ENCODE measurements at places on chromosomes 7 and 10.

GRCh38 chr7:26723129-26723528, 141.3 kb downstream of the SKAP2 start:
- no peak for DNase-seq

GRCh38 chr10:121640266-121640665, 42.0 kb upstream of the FGFR2 start:
- DNase-seq: no peak

DNA sequence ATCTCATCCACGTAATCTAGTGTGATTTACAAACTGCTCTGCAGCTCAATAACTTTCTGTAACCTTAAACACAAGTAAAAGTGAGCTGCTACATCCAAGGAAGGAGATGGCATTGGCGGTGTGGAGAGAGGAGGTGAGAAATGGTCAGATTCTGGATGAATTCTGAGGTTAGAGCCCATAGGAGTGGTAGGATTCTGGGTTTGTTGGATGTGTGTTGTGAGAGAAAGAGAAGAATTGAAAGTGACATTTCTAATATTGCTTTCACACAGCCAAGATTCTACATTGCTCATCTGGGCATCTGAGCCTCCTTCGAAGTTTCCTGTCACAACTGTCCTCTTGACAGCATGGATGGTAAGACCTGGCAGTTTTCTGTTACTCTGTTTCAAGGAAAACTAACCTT, 2.5 kb downstream of the MCM10 start:
- no peak for DNase-seq

DNA sequence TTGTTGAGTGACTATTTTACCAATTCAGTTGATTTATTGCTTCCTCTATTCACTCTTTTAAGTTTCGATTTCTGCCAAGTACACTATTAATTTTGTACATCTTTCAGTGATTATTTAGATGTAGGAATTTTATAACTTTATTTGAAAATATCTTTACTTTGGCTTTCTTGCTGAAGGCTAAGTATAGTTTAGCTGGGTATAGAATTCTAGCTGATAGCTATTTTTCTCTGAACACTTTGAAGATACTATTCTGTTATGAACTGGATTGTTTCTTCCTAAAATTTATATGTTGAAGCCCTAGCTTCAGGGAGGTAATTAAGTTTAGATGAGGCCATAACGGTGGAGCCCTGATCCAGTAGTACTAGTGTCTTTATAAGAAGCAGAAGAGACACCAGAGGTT, 141.1 kb downstream of the LRMDA start:
- DNase-seq: no peak

DNA sequence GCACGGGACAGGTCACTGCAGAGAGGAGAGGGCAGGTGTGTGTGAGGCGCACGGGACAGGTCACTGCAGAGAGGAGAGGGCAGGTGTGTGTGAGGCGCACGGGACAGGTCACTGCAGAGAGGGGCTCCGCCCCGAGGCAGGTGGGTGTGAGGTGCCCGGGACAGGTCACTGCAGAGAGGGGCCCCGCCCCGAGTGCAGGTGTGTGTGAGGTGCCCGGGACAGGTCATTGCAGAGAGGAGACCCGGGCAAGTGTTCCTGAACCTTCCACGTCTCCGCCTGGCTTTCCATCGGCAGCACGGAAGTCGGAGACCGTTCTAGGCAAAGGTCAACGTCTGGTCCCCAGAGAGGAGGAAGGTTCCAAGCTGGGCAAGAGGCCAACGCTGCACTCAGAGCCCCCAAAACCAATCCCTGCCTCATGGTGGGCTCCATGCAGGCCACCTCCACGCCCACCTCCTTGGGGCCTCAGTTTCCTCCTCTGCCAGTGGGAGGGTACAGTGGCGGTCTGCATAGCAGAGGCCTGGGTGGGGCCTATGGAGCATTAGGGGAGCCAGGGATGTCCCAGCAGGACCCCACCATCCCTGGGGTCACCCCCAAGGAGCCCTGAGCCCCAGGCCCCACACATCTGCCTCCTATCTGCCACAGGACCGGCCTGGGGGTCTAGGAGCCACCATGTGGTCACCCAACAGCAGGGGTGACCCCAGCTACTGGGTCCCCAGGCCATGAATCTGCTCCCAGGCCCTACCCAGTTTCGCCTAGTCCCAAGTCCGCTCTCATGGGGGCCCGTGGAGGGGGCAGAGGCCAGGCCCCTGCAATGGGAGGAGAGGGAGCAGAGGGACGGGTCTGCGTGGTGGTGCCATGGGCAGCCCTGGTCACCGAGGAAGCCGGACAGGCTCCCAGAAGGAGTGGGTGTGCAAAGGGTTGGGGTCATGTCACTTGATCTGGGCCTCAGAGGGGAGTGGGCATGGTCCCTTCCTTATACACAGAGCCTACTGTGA, 57.0 kb downstream of the STK32C start:
- DNase-seq: no peak

- no peak for DNase-seq
These were observed 148.4 kb downstream of the GRID1 start for GRCh38 chr10:86218160-86218559.

GRCh38 chr7:13466874-13467547, 522.5 kb downstream of the ETV1 start:
- no peak for DNase-seq

DNA sequence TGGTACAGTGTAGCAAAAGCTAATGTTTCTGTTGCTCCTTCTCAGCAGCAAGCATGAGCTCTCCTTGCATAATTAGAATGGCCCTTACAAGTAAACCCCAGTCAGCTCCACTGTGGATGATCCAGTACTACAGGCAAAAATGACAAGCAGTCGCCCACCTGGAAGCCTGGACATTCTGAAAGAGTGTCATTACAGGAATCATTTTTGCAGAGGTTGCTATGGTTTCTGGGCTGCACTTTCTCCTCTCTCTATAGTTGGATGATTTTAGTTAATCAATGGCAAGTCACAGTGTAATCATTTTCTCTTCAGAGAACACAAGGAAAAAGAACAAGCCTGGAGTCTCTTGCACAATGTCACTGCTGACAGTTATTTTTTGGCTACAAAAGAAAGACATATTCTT, 102.9 kb upstream of the MYO3A start:
- no peak for DNase-seq

GRCh38 chr10:14254368-14254767, 76.4 kb downstream of the FRMD4A start:
- no peak for DNase-seq

DNA sequence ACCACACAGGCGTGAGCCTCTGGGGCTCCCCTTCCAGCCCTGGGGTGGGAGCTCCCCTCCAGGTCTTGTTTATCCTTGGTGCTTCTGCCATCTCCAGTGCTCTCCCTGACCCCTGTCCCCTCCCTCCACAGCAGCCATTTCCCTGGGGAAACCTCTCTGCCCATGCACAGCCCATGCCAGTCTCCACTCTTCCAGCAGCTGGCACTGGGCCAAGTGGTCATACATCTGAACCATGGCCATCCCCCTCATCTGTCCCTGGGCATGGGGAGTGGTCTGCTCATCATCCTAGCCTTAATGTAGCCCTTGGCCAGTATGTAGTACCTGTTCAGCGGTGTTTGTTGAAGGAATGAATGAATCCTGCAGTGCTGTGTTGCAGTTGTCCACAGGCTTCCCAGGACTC, 172.4 kb upstream of the ZNF32 start:
- no peak for DNase-seq

DNA sequence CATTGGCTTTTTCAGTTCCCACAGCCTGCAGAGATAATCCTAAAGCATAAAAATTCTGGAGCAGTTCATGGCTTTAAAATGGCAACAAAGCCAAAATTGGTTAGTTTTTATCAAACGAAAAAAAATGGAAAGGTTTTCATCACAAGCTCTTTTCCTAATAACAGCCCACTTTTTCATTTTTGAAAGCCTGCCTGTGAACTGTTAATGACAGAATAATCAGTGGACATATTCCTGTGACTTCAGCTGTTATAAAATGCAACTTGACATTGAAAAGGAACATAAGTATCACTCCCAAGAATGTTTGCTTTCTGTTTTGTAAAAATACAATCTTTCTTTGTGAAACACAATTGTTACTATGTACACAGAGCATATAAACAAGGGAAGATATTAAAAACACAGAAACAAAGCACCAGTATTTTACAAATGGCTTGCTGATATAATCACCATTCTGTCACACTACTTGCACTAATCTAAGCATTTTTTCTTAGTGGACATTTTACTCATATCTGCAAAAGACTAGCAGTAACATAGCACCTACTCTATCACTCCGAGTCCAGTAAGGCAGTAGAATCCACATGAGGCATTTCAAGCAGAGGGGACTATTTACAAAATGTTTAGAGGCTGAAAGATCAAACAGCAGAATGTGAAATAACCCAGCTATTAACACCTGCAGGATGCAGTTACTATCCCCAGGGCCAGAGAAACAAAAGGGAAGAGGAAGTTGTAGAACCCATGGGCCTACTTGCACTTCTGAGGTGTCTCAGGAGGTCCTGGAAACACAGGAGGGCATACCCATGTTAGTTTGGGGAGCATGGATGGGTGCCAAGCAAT, 26.4 kb downstream of the MACC1 start:
- DNase-seq: no peak

- no peak for DNase-seq
These were observed 467.0 kb upstream of the PODXL start for GRCh38 chr7:132023466-132023865.

DNA sequence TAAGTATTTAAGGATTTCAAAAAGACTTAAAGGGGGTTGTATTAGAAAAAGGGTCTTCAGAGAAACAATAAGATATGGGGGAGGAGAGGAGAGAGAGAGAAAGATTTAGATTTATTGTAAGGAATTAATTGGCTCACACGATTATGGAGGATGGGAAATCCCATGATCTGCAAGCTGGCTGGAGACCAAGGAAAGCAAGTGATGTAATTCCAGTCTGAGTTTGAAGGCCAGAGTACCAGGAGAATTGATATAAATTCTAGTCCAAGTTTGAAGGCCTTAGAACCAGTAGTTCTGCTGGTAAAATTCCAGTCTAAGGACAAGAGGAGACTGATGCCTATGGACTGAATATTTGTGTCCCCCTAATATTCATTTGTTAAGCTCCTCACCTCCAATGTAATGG, 20.6 kb upstream of the SLC13A1 start:
- DNase-seq: no peak

DNA sequence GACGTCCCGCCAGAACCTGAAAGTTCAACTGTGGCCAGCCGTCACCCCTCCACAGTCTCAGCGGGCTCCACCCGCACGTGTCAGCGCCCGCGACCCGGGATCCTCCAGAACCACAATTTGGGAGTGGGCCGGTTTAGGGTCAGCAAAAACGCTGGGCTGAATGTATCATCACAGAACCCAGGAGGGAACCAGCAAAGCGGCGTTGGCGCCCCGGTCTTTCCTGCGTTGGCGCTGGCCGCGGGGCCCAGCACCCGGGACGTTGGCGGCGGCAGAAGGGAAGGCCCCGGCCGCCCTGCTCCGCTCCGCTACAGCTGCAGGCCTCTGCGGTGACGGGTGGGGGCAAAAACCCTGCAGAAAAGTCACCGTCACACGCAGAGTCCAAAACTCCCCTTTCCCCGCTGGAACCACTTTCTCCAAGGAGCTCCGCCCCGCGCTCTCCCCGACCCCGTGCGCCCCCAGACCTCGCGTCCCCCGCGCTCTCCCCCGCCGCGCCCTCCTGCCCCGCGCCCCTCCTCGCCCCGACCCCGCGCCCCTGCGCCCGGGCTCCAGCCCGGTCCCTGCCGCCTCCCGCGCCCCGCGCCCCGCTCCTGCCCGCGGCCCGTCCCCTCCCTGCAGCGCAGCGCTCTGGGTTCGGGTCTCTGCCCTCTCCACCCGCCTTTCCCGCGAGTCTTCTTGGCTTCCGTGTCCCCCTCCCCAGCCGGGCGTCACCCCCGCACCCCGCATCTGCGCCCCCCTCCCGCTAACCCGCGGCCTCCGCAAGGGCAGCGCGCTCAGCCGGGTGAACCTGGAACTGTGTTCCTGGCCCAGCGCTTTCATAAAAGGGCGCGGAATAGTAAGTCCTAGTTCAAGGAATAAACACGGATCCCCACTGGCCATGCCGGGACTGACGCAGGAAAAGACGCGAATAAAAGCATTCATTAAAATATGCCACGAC, 24.0 kb upstream of the RNF32 start:
- no peak for DNase-seq

DNA sequence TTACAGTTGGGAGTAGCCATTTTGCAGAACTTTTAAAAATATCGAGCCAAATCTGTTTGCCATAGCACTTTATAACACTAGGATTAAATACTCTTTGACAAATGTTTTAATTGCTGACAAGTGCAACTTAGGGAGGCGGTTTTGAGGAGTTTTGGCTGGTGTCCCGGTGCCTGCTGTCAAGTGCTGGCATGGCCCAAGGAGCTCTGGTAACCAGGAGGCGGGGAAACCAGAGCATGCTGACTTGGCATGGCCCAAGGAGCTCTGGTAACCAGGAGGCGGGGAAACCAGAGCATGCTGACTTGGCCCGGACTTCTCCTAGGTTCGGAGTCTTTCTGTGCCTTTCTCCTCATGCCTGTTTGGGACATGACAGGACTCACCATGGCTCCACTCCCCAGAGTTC, 30.8 kb upstream of the ZNF32 start:
- no peak for DNase-seq

GRCh38 chr10:70410608-70411007, 6.7 kb downstream of the EIF4EBP2 start:
- no peak for DNase-seq

DNA sequence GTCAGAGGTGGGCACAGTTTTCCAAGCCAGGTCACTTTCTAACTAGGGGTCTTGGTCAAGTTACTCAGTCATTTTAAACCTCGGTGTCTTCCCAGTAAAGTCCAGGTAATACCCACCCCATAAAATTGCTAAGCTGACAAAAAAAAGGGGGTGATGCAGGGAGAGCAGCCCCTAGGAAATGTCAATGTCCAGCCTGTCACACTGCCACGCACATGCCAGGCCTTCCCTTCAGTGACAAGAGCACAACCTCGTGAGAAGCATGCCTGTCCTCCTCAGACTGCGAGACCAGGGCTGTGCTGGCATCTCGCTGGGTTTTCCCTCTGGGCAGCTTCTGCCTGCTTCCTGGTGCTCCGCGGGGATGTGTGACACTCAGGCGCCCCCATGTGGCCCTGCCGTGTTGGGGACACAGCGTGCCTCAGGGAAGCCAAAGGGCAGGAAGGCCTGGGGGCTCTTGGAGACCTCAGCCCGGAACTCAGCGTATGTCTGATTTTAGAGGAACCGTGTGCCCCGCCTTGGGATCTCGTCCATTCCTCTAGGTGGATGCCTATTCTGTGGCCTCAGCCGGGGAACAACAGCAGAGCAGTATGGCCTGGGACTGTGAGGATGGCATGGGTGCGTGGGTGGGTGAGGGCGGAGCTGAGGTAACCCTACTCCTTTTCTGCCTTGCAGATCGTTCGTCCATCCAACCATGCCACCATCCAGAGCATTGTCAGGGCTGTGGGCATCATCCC, 10.2 kb upstream of the GDF2 start:
- peak; percentile 84 for DNase-seq

- no peak for DNase-seq
These were observed 444.2 kb upstream of the SEMA3D start for GRCh38 chr7:85630904-85631600.
